ENCODE measurements at places on chromosomes 5 and 9.

DNA sequence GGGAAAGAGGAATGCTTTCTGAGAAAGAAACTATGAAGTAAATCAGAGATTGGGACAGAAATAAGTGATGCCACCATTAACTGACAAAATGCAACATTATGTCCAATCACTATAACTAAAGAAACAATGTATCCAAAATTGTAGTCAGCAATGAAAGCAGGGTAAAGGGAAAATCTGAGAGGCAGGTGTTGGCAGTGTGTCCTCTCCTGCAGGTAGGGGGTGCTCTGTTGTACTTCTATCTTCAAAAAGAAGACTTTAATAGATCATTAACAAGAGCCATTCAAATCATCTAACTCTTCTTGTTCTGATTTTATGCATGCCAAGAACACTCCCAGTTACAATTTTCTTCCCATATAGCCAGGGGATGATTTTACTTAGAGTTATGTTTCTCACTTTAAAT, 1275.7 kb downstream of the PTPRD start:
- no peak for DNase-seq

- no peak for DNase-seq
Measured at GRCh38 chr5:133844836-133845235, 123.6 kb downstream of the C5orf15 start.

DNA sequence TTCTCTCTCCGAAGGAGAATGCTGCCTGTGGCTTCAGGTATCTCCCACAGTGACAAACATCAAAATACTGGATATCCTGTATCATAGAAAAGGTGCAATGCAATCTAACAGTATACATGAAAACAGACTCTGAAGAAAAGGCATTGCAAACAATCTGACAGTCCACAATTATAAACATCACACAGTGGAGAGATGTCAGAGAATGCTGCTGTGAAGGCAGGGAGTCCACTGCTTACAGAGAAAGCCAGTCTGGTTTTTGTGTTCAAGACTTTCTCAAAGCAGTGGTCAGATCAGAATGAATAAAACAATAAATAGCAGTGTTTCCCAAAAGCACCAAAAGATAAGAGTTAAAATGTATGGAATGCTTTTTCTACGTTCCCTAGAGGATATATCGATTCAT, 28.7 kb downstream of the TTC23L start:
- no peak for DNase-seq

GRCh38 chr9:127905788-127906191, 6.4 kb upstream of the ST6GALNAC6 start:
- DNase-seq: no peak

DNA sequence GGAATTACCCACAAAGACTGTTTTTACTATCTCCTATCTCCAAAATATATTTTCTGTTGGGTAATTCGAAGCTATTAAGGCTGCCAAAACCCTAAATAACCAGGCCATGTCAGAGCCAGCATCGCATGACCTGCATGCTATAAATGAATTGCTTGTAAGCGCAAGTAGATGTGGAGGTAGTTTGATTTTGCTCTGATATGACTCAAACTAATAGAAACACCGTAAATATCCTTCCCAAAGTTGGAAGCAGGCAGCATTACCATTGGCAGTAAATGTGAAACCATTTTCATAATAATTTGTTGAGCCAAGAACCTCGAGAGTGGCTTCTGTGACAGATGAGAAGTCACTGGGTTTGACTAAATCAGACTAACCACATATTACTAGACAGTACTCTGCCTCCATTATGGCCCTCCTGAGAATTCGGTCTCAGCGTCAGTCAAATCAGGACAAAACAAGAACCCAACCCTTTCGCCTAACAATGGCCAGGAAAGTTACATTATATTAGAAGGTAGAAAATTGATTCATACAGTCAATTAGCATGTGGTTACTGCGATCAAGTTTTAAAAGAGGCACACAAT, 289.8 kb downstream of the SPOCK1 start:
- no peak for DNase-seq

DNA sequence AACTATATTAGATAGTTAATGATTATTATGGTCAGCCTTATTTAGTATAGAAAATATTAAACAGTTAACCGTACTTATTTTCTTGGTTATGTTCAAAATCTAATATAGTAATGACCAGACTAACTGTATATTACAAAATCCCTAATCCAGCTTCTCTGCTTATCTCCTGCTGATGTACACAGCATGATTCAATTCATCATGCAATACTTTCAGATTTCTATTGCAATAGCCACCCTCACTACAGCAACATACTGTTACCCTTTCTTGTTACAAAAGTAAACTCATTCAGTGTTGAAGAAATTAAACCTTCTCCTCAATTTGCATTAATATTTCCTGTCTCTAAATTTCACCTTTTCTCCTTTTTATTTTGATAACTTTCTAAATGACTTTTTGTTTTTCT, 1375.0 kb upstream of the NUDT12 start:
- no peak for DNase-seq

- no peak for DNase-seq
Measured at GRCh38 chr5:156149213-156149612, 177.8 kb upstream of the SGCD start.

DNA sequence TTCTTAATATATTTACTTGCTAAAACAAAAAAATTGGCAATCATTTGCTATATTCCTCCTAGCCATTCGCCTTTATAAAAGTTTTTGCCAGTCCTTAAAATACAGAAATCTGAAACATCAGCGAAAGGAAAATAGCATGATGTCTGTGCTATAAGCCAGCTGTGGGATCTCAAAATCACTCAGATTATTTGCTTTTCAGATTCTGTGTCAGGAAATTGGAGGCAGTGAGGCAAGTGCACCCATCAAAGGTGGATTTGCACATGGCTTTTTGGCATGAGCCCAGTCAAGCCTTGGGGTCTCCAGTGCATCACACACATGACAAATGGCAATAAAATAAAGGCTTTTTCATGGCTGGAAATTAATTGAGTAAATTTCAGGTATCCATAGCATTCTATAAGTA, 196.8 kb upstream of the DAPK1 start:
- no peak for DNase-seq

DNA sequence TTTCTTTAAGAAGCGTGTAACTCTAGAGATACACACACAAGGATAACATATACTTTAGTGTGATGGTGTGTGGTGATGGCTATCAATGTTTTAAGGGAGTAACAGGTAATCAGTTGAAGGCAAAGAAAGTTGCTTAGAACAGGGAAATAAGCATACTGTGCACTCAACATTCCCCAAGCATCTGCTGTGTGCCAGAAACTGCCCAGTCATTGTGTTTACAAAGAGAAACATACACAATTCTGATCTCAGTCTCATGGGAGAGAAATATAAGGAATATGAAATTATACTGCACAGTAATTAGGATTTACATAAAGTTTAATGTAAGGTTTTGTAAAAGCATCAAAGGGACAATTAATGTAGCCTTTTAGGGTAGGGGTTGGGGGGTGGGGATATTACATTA, 224.1 kb upstream of the TYRP1 start:
- no peak for DNase-seq

DNA sequence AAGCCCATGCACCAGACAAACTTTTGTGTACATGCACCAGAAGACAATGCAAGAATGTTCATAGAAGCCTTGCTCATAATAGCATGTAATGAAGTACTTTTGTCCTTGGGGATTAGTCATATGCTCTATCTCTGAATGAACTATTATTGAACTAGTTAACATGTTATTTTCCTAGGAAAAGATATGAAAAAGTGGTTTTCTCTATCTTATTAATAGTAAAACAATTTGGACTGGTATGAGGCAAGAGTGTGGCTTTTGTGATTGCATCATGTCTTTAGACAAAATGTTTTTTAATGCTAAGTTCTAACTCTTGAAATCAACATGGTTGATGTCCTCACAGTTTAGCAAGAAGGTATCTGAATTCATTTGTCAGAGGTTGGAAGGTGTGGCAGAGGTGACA, 55.7 kb upstream of the SPDL1 start:
- DNase-seq: no peak

GRCh38 chr9:113665756-113666155, 202.2 kb downstream of the RGS3 start:
- DNase-seq: no peak

DNA sequence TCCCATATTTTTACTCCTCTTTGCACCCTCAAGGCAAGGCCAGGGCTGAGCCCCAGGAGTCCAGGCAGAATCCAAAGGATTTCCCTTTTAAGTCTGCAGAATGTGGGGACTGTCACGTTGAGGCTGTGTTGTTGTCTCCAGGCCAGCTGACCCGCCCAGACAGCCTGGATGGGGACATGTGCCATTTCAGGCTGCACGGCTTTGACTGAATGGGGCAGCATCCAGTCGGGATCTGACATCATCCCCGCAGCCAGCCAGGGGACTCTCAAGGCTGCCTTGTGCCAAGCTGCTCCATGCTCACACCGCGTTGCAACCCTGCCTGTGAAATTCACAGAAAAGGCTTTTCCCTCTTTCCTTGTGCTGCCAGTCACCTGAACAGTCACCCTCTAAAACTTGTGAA, 2.2 kb upstream of the ZNF366 start:
- DNase-seq: no peak

- no peak for DNase-seq
Measured at GRCh38 chr9:33065157-33066076, 11.1 kb downstream of the SMU1 start.

- no peak for DNase-seq
Measured at GRCh38 chr5:75848077-75848476, 130.8 kb upstream of the POC5 start.

DNA sequence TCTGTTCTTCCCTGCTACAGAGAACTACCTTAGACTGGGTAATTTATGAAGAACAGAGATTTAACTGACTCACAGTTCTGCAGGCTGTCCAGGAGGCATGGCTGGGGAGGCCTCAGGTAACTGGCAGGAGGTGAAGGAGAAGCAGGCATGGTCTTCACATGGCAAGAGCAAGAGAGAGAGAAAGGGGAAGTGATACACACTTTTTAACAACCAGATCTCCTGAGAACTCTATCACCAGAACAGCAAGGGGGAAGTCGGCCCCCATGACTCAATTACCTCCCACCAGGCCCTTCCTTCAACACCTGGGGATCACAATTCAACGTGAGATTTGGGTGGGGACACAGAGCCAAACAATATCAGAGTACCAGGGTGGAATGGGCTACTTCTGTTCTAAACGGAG, 766.8 kb downstream of the TLE1 start:
- DNase-seq: no peak

DNA sequence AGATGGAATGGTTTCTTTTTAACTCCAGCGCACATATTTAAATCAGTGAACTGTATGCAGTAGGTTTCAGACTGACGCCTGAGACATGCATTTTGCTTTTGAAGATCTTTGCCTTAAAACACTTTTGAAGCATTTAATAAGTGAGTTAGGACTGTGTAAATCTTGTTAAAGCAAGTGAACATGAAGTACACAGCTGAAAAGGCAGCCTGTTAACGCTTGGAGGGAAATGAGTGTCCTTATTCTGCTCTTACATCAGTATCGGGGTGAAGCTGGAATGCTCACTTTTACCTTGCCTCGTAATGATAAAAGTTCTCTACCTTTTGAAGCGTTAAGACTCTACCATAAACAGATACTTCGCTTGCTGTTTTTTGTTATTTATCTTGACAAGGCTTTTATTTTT, 552.2 kb downstream of the ZNF608 start:
- DNase-seq: no peak

- DNase-seq: peak; percentile 96
Measured at GRCh38 chr5:2688586-2688985, 62.9 kb downstream of the IRX2 start.

DNA sequence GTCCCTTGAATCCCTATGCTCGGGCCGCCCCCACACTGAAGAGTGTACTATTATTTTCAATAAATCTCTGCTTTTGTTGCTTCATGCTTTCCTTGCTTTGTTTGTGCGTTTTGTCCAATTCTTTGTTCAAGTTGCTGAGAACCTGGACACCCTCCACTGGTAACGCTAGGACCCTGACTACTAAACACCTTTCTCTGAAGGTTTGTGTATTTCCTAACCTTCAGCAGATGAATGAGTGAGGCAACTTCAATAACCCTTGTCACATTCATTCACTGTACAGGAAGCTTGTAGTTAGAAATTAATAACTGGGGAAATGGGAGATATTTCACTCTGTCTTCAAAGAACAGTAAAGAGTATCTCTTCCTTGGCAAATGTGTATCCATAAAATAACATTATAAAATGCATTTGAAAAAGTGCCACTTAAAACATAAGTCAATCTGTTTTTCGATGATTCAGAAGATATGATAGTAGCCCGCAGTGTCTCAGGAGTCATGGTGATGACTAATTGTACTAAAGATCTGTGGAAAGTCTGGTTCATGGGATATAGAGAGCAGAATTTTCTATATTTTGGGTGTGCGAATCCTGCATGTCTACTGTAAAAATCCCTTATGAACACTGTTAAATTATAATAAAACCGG, 43.2 kb upstream of the ANKH start:
- no peak for DNase-seq

DNA sequence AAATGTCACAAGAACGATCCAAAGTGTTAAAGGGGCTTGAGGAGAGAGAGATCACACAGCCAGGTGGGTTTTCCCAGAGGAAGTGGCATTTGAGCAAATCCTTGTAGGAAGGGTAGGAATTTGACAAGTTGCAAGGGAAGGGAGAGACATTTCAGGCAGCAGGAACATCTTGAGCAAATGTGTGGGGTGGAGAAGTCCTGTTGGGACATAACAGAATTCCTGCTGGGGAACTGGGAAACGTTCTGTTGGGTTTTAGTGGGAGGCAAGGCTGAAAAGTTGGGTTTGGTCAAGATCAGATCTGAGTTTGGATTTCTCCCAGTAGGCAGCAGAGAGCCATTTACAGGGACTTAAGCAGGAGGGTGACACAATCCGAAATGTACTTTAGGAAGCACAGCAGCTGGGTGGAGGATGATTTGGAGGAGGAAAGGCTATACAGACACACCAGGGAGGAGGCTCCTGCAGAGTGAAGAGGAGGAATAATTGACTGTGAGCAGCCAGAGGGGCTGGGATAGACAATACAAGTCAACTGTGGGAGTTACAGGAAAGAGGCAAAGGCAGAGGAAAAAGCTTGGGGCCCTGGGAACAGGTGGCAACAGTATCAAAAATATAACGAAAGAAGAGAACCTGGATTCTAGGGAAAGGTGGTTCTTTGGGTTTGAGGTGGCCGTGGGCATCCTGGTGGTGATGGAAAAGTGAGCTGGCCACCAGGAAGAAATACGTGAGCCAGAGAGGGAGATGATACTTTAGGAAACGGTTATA, 3.1 kb upstream of the ZSWIM6 start:
- no peak for DNase-seq

GRCh38 chr9:129498451-129499384, 122.2 kb downstream of the C9orf50 start:
- no peak for DNase-seq

GRCh38 chr5:82348784-82349425, 70.8 kb upstream of the RPS23 start:
- DNase-seq: no peak

- no peak for DNase-seq
Measured at GRCh38 chr9:14402583-14402982, 88.6 kb upstream of the NFIB start.

GRCh38 chr9:131470581-131470991, 32.1 kb upstream of the POMT1 start:
- DNase-seq: no peak

- no peak for DNase-seq
Measured at GRCh38 chr9:136170006-136170901, 34.7 kb downstream of the LHX3 start.

All from NCI-H2029 treated with DMSO at 0.1 percent for 48 hours (cell line).